Esophagus mucosa (tissue), 1 donor: ENCODE measurements at places on chromosomes 6 and 20.
A peak's percentile ranks its signal among the peaks of the same experiment; 100 is the strongest.

DNA sequence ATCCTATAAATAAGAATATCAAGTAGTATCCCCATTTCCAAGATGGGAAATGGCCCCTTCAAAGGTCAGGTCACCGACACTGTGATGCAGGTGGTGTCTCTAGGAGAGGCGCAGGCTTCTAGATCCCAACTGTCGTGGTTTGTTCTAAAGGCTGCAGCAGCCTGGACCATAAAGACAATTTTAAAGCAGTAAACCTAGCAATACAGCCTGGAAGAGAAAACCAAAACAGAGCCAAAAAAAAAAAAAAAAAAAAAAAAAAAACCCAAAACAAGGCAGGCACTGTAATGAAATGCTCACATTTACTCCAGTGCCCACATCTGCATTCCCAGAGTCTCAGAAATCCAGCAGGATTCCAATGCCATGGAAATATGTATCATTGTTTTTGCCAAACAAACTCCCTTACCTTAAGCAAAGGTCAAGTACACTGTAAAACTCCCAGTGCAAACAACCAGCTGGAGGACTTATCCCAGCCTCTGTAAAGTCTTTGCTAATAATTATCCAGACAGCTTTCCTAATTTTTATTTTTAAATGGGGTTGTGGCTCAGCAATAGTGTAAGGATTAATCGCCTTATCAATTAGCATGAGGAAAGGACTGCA lies 98.2 kb downstream of the PSMG4 start:
- ATAC-seq: no peak

- peak; percentile 62 for ATAC-seq
Observed at GRCh38 chr6:10429638-10430427, 15.0 kb upstream of the TFAP2A start.

DNA sequence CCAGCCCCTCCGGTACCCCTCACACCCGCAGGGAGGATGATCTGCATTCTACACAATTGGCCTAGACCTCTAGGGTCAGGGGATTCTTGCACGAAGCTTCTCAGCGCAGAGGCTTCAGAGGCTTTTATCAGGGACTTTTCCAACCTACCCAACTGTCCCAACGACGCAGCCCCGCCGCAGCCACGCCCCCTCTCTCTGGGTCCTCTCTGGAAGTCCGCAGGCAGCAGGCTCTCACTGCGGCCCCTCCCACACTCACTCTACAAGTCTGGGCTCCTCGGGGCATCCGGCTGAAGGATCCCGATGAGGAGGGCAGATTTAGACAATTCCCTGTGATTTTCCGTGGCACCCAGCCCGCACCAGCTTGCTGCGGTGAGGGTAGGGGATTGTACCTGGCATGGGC lies 227.7 kb upstream of the RNF24 start:
- no peak for ATAC-seq

- ATAC-seq: no peak
Observed at GRCh38 chr6:61210549-61210948, 1075.5 kb downstream of the KHDRBS2 start.

DNA sequence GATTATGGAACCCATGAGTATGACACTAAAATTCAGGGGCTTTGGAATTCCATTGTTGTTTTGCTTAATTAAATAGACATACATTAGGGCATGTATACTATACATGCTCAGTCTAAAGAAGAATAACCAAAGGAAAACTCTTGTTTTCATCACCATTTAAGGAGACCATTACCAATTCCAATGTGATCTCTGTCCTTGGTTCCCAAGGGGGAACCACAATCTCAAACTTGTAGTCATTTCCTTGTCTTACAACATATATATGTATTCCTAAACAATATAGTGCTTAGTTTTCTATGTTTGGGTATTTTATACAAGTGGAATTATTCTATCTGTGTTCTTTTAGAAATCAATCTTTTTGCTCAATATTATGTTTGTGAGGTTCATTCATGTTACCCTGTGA lies 49.2 kb downstream of the IL20RA start:
- ATAC-seq: no peak

DNA sequence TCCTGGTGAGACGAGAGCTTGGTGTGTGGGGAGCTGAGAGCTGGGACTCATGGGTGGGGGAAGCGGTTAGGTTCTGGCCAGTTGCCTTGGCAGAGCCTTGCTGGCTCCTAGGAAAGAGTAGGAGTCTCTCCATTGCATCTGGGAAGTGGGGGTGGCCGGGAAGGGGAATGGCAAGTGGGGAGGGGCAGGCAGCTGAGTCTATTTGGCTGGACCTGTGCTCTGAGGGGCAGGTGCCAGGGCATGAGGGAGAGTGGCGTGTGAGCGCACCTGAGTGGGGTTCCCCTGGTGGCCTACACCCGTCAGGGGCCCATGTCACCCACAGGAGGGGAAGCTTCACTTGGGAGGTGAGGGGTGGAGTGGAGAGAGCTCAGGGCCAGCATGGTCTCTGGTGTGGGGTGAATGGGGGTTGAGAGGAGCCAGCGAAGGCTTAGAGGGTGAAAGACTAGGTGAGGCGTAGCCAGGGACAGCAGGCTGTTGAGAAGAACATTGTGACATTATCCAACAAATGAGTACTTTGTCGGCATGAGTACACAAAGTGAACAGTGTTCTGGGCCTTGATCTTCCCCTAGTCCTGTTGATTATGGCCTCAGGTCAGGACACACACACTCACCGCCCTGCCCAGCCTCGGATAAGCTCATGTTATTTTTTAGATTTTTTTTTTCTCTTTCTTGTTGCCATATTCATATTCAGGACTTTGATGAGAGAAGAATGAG lies 59.8 kb downstream of the FAM120B start:
- ATAC-seq: no peak

GRCh38 chr6:21132856-21133838 lies 460.4 kb upstream of the SOX4 start:
- ATAC-seq: no peak

GRCh38 chr6:130432838-130433237 lies 67.0 kb downstream of the TMEM200A start:
- ATAC-seq: no peak

DNA sequence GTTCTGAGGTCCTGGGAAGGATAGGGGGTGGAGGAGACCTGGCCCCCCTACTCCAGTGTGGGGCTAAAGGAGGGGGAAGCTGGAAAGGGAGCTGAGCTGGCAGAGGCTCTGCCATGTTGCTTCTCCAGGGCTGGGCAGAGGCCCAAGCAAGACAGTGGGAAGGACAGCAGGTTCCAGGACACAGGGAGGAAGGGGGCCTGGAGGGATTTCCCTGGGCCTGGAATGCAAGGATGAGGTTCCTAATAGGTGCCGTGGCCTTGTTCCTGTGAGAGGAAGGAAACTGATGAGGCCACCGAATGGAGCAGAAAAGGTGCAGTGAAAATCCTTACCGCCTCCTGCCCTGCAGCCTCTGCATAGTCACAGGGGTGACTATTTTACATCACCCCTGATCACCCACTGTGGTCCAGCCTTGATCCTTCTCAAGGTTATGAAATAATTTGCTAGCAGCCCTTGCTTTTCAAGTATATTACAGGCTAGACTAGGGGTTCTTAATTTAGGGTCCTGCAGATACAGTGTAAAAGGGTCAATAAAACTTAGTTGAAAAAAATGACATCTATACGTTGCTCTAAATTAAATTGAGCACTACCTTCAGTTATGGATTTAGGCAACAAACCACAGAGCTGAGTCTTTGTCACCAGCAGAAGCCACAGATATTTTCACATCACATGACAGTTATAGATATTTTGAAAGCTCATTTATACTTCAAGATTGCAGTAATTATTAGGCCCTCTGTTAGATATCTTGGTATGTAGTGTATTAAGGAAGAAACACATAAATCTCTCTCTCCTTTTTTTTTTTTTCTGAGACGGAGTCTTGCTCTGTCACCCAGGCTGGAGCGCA lies 45.7 kb upstream of the RNF24 start:
- no peak for ATAC-seq

DNA sequence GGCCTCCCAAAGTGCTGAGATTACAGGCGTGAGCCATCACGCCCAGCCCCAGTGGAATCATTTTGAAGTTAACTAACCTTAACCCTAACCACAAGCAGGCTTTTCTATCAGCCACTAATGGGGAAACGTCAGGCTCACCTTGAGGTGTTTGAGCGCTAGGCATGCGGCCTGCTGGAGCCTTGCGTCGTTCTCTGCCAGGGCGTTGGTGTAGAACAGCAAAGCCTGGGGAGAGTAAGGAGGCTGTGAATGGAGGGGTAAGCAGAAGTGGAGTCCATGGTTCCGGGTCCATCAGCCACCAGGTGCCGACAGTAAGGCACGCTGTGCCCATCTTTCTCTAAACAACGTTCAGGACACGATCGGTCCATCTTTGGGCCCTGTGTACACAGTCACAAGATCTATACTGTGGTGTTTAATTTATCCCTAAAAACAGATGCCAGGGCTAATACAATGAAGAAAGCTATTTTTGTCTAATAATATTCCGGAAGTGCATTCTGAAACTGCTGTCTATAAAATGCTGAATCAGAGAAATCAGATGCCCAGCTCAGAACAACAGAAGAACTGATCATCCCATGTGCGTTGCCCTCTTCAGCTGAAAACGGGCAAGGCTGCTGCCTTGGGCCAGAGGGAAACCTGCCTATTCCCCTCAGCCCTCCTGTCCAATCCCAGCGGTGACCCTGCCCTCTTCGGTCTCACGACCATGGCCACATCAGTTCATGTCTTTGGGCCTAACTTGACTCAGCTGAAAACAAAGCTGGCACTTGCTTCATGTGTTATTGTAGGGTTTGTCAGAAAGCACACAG lies 79.6 kb downstream of the PTPN1 start:
- ATAC-seq: no peak

- no peak for ATAC-seq
Observed at GRCh38 chr20:521860-522259, 21.7 kb downstream of the CSNK2A1 start.

DNA sequence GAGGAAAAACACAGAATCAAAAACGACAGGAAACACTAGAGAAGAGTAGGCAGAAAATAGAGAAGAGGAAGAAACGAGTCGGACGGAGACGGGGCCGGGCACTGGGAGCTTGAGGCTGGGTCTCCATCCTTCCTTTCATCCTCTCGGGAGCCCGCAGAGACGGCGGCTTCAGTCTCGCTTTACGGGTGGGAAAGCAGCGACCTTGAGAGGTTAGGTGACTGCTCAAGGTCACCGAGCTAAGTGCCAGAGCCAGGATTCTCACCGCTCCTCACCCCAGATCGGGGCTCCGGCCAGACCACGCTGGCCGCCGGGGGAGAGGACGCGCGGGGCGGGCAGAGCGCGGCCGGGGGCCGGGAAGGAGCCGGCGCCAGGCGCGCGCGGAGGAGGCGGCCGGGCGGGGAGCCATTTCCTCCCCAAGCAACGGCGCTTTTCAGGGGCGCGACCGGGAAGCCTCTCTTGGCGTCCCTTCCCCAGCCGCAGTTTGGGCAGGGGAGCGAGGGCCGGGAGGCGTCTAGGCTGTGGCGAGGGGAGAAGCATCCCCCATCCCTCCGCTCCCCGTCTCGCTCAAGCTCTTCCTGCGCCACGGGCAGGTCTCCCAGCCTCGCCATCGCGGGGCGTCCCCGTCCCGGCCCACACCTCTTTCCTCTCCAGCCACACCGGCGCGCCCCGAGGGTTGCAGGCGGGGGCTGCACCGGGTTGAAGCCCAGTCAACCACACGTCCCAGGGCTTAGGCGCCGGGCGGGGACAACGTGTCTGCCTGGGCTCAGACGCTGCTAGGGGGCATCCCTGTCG lies 24.1 kb upstream of the MAP3K7 start:
- peak; percentile 29 for ATAC-seq

GRCh38 chr6:111604259-111605099 lies 1.2 kb downstream of the TRAF3IP2 start:
- peak; percentile 36 for ATAC-seq

GRCh38 chr20:58981628-58982364 lies 740 bp downstream of the NELFCD start:
- peak; percentile 19 for ATAC-seq

DNA sequence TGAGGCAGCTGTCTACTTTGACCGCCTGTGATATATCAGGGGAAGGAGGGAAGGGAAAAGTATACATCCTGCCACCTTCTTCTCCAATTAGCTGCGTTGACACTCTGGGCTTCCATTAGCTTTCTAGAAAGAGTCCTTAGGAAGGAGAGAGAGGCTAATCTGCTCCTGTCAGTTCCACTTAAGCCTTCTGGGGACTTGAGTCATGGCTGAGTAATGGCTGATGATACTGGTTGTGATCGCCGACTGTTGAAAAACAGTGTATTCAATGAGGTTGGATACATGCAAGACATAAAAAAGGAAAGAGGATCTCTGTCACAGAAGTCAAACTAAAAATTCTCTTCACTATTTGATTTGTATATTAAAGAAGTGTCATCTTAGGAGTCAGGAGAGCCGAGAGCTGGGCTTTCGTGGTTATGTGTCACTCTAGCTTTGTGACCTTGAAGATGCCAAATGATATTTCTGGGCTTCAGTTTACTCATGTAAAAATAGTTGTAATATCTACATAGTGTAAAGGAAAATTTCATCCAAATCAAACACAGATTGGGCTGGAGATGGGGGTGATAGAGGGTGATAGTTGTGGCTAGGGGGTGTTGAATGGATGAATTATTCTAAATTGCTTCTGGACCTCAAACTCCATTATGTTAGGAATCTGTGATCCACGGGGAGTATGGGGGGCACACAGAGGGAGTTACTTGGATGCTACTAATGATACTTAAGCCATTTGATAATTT lies 189.0 kb downstream of the UST start:
- peak; percentile 68 for ATAC-seq

GRCh38 chr20:38073307-38074071 lies 39.9 kb downstream of the RPRD1B start:
- peak; percentile 58 for ATAC-seq

- ATAC-seq: no peak
Observed at GRCh38 chr20:62476056-62476838, 452 bp upstream of the GATA5 start.

- no peak for ATAC-seq
Observed at GRCh38 chr6:163637524-163637923, 223.0 kb downstream of the QKI start.

DNA sequence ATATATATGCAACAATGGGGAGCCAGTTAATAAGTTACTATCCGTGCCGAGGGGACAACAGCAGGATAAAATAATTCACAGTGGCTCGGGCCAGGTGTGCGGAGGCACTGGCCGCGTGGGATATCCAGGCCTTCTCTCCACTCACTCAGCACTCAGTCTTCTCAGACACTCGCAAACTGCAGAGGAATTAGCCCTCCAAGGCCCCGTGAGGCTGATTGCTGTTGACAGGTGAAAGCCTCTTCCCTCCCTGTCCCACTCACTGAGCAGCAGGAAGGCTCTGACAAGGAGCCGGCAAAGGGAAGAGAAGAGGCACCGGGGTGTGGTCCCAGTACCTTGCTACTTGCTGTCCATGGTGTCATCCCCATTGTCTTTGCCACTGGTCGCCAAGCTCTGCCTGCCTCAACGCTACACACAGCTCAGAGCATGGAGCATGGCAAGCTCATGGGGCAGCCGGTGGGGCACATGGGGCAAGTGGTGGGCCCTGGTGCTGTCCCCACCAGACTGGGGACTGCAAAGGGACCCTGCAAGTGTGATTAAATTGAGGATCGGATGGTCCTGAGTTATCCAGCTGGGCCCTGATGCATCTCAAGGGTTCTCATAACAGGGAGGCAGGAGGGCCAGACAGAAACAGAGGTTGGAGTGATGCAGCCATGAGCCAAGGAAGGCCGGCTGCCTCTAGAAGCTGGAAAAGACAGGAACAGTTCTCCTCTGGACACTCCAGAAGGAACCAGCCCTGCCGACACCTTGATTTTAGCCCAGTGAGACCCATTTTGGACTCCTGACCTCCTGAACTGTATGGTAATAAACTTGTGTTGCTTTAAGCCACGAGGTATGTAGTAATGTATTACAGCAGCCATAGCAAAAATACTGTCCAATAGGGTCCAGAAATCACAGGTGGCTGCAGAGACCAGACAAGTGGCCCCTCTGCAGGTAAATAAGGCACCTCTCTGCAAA lies 119.7 kb downstream of the PSMB1 start:
- no peak for ATAC-seq

- ATAC-seq: no peak
Observed at GRCh38 chr6:31907158-31907813, 5.4 kb upstream of the ZBTB12 start.
